ENCODE measurements at places on chromosomes 13 and 19.

DNA sequence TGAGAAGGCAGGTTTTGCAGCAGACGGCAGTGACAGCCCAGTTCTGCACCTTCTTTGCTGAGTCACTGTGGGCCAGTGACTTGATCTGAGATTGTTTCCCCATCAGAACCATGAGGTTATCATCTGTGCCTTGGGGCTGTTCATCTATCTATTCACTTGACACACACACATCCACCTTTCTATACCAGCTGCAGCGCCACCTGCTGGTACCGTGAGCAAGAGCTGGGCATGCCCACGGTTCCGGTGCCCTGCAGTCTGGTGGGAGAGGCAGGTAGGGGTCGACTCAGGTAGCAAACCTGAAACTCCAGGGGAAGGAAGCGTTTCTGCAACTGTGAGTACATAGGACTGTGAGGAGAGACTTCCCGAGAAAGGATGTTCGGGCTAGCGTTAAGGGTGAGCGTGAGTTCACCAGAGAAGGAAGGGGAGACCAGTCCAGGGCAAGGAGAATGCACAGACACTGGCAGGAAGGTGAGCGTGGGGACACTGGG, 7.5 kb upstream of the LIN7B start:
- no peak for DNase-seq

- no peak for DNase-seq
Observed at GRCh38 chr13:26819046-26819445, 58.5 kb upstream of the GPR12 start.

- DNase-seq = no peak
Observed at GRCh38 chr13:18956473-18957078, 225.0 kb downstream of the TUBA3C start.

- no peak for DNase-seq
Observed at GRCh38 chr19:53880711-53881481, 1.1 kb upstream of the PRKCG start.

DNA sequence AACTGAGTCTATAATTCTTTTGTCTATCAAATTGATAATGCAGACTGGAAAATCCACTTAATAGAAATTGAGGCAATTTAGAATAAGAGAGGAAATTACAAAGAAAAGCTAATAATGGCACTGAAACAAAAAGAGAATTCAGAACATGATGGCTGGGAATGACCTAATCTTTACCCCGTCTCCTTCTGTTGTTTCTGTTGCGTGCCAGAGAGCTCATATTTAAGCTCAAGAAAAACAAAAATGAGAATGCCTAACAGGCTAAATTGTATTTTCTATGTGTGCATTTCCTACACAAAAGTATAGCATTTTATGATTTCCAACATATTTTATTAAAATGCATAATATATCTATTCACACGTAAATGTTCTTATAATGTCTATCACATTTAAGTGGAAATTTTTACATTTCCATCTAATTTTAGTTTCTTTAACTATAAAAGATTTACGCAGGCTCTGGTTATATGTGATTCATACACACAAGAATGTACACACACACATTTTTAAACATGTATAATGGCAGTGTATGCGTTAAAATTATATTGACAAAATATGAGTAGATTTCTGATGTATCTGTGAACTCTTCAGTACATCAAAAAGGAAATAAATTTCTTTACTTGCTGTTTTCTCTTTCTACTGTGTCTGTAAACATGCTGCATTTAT, 432.3 kb downstream of the SLITRK6 start:
- DNase-seq = no peak

- DNase-seq = no peak
Observed at GRCh38 chr13:44199627-44200207, 173.9 kb upstream of the SERP2 start.

DNA sequence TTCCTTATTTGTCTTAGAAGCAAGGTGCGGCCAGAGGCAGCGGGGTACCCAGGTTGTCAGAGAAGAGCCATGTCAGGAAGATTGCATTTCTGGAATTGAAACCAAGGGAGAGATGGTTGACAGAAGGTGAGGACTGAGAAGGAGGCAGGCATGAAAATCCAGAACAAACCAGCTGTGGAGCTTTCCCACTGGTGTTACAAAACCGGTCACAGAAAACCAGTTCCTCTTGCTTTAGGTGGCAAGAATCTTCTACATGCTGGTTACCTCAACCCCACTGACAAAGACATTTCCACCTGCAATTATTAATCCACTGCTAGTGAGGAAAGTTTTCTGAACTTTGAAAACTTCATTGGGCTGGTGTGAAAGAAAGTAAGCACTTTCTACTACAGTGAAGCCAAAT, 64.0 kb upstream of the MED4 start:
- no peak for DNase-seq

DNA sequence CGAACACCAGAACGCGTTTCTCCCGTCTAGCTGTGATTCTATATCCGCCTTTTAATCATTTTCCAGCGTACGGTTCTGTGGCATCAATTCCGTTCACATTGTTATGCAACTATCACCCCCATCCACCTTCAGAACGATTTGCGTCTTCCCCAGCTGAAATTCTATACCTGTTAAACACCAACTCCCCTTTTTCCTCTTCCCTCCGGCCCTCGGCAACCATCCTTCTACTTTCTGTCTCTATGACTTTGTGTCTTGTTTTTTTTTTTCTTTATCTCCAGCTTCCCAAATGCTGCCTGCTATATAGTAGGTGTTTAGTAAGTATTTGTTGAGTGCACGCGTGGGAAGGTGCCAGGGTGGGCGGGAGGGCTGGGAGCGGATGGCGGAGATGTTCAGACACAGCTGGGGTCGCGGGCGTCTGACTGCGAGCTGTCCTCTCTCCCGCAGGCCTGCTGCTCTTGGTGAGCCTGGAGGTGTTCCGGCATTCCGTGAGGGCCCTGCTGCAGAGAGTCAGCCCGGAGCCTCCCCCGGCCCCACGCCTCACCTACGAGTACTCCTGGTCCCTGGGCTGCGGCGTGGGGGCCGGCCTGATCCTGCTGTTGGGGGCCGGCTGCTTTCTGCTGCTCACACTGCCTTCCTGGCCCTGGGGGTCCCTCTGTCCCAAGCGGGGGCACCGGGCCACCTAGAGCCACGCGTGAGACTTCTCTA, 20.2 kb downstream of the CACNG6 start:
- no peak for DNase-seq

GRCh38 chr19:422213-422916, 13.4 kb upstream of the C2CD4C start:
- no peak for DNase-seq

GRCh38 chr13:79307866-79308298, 98.2 kb downstream of the RBM26 start:
- DNase-seq = no peak

DNA sequence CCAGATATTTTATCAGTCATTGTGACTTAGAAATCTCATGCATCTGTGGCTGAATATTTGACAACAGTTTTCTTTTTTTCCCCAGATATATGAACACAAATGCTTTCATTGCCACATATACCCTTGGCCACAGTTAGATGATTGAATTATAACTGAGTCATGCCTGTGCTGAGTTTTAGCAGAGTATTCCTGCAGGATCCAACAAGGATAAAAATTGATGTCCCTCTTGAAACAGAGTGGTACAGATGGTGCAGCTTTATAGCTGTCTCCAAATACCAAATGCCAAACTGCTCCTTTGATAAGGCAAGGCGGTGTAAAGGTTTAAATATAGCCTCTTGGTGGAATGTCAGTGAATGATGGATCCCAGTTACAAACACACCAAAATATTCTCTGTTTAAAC, 428.5 kb downstream of the GPC6 start:
- no peak for DNase-seq

DNA sequence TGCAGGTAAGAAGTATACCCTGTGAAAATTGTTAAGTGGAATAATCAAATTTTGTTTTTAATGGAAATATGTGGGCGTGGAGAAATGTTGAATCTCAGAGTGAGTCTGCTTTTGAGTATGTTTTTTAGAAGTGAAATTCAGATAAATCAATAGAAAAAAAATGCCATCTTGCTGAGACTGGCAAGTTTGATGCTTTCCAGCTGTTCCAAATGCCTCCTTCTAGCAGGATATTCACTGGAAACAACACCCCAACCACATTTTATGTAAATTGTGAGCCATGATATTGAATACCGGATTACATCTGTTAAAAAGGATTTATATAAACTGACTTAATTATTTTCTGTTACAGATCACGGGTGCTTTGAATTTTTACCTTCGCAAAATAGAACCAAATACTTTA, 115.4 kb downstream of the ITGBL1 start:
- DNase-seq = no peak

DNA sequence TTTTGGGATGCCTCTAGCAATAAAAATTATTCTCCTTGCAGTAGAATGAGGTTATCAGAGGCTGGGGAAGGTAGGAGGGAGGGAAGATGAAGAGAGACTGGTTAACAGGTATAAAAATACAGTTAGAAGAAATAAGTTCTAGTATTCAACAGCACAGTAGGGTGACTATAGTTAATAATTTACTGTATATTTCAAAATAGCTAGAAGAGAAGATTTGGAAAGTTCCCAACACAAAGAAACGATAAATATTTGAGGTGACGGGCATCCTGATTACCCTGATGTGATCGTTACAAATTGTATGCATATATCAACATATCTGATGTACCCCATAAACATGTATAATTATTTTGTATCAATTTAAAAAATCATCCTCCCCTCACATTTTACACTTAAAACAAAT, 93.8 kb downstream of the CDADC1 start:
- no peak for DNase-seq

- DNase-seq = no peak
Observed at GRCh38 chr19:33410915-33411401, 37.4 kb downstream of the CEBPG start.

- no peak for DNase-seq
Observed at GRCh38 chr13:20173116-20173746, 12.4 kb upstream of the GJA3 start.

DNA sequence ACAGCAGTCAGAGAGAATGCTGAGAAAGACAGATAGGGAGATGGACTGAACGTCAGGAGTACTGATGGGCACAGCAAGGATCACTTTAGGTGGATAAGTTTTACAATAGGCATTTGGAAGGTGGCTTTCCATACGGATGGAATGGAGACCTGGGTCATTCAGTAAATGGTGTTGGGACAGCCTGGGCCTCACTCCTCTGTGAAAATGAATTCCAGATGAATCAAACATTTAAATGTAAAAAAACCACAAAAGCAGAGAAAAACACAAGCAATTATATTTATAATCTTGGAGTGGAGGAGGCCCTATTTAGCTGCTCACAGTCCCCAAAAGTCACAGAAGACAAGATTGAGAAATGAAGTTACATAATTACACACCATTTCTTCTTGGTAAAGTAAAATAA, 4.7 kb downstream of the IL17D start:
- DNase-seq = no peak

Measured in left lung (tissue), 14 donors.